ENCODE measurements at places on chromosomes 7 and 10.

GRCh38 chr10:49784681-49785080 is 22.6 kb upstream of the OGDHL start:
- no peak for DNase-seq

GRCh38 chr10:62745581-62745980 is 58.9 kb upstream of the ADO start:
- DNase-seq, result no peak

- DNase-seq, result peak; percentile 98
Observed at GRCh38 chr7:121244120-121244870, 84.5 kb upstream of the WNT16 start.

DNA sequence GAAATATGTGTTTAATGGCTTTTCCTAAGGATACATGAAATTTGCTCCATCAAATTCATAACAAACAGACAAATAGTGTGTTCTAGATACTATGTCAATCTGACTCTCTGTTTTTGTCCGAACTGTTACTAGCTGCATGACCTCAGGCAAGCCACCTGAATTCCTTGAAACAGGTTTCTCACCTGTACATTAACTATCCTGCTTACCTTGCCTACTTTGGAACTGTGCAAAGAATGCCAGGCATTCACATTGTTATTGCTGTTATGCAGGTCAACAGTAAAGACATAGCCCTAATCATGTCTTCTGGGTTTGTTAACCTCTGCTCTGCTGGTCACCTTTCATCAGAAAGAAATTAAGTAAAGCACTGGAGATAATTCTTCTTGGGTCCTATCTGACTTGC is 1283.9 kb upstream of the CELF2 start:
- DNase-seq, result no peak
